ENCODE measurements at places on chromosomes 12 and 14. TPM values are rescaled to one million over a fixed set of nuclear protein-coding genes. Genes with fewer than 3 reads are reported as not detected.

The MYH6 gene
- not detected for total RNA-seq

The KRT85 gene
- not detected for total RNA-seq

The MARCHF9 gene
- total RNA-seq: 1.8 TPM

The SDR9C7 gene
- total RNA-seq: not detected

The C14orf93 gene
- total RNA-seq: 9.4 TPM

The ADAM21 gene
- 0.39 TPM for total RNA-seq

The EIF2S3B gene
- 6.2 TPM for total RNA-seq

The CLEC4C gene
- not detected for total RNA-seq

The KIF5A gene
- total RNA-seq: 0.20 TPM

The ANKS1B gene
- 14.3 TPM for total RNA-seq

The HOXC12 gene
- not detected for total RNA-seq

The CD163L1 gene
- total RNA-seq: under 0.01 TPM

The CD163 gene
- total RNA-seq: under 0.01 TPM

The ZBTB25 gene
- 7.2 TPM for total RNA-seq

The ALDH1L2 gene
- total RNA-seq: 18.4 TPM

The IL26 gene
- total RNA-seq: not detected

The SLC6A12 gene
- not detected for total RNA-seq

The PRB4 gene
- not detected for total RNA-seq

The SLC6A13 gene
- not detected for total RNA-seq

The PLEKHH1 gene
- total RNA-seq: 0.98 TPM
